Activated T-cell treated with anti-CD3 and anti-CD28 coated beads, Interleukin-2, amount 50 U/mL, for 24 hours (primary cell): ENCODE measurements at places on chromosomes 16 and 17.

DNA sequence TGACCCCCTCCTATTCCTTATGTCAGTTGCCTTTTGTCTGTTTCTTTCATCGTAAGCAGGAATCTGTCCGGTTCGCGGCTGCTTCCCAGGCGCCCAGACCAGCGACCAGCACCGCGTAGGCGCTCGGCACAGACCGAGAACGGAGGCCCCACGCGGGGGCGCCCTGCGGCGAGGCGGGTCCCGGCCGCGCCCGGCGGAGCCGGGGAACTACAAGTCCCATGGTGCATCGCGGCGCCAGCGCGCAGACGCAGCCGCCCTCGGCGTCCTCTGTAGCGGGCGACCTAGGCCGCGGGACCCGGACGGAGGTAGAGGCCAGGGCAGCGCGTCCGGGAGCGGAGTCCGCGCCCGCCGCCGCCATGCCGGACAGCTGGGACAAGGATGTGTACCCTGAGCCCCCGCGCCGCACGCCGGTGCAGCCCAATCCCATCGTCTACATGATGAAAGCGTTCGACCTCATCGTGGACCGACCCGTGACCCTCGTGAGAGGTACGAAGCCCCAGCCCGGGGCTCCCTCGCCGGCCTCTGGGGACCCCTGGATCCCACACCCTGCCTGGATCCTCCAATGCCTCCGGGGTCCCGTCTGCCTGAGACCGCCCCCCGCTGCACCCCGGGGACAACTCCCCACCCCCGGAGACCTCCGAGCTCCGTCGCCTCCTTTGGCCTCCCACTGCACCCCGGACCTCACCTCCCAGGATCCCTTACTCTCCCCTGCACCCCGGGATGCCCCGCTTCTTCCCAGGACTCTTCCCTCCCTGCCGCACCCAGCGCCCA is at the start of gene NDUFB10:
NDUFB10 (plus strand) TSS at position 270 of the 771 bp plus-strand sequence; CDS start at position 357, 87 bp downstream.
- peak; percentile 96 for DNase-seq

DNA sequence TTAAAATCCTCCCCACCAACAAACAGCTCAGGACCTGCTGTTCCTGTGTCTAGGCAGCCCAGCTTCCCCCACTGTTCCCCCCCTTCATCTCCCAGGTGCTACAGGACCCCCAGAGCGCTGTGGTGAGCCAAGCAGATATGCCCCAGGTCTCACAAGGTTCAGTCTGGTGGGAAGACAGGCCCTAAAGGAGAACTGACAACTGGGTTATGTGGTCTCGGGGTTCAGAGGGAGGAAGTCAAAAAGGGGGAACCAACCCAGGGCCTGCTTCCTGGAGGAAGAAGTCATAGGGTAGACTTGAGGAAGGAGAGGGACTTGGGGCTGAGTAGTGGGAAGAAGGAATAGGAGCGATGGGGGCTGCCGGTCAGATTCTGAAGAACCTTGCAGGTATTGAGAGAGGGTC is 2.6 kb downstream of the RIPOR1 start:
- no peak for DNase-seq

DNA sequence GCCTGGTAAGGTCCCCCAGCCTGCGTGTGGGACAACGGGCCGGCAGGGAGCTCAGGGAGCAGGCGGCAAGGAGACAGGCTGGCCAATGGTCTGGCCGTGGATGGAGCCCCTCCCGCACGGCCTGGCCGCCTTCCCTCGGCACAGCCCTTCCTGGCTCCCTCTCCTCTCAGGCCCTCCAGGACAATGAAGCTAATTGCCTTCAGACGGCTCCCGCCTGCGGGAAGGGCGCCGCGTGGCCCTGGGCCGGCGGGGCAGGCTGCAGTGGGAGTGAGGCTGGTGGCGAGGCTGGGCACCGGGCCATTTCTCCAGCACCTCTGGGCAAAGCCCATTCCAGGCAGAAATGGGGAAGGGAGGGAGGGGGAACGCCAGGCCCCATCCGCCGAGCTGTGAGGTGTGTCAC is 50.9 kb downstream of the ENGASE start:
- DNase-seq, result no peak

- DNase-seq, result peak; percentile 81
These were observed 2.9 kb downstream of the RNASEK start for GRCh38 chr17:7014995-7015958.

DNA sequence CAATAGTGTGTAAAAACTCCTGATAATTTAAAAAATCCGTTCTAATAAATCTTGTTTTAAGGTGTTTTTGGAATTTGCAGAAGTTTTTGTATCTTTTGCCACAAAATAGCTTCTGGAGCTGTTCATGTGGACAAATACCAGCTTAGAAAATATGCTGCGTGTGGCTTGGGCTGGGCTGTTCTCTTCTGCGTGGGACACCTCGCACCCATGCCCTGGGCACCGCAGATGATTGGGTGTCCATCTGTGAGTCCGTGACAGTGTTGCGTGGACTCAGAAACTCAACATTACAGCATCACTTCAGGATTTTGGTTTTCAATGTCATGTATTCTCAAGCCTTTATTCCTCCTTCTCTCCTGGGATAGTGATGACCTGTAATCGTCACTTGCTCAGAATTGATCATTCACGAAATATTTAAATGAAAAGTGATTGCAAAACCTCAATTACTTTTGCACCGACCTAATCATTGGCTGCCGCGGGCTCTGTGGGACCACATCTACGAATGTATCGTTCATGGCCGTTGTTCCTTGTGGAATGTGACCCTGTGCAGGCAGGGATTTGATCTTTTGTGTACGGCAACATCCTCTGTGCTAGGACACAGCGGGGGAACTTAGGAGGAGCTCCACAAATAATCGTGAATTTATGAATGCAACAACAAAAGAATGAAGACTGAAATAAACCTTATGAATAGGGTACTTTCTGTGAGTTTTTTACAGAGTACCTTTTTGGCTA is 210.3 kb upstream of the FOXF1 start:
- DNase-seq, result no peak

GRCh38 chr16:75821117-75821516 is 94.8 kb upstream of the CPHXL start:
- DNase-seq, result no peak

DNA sequence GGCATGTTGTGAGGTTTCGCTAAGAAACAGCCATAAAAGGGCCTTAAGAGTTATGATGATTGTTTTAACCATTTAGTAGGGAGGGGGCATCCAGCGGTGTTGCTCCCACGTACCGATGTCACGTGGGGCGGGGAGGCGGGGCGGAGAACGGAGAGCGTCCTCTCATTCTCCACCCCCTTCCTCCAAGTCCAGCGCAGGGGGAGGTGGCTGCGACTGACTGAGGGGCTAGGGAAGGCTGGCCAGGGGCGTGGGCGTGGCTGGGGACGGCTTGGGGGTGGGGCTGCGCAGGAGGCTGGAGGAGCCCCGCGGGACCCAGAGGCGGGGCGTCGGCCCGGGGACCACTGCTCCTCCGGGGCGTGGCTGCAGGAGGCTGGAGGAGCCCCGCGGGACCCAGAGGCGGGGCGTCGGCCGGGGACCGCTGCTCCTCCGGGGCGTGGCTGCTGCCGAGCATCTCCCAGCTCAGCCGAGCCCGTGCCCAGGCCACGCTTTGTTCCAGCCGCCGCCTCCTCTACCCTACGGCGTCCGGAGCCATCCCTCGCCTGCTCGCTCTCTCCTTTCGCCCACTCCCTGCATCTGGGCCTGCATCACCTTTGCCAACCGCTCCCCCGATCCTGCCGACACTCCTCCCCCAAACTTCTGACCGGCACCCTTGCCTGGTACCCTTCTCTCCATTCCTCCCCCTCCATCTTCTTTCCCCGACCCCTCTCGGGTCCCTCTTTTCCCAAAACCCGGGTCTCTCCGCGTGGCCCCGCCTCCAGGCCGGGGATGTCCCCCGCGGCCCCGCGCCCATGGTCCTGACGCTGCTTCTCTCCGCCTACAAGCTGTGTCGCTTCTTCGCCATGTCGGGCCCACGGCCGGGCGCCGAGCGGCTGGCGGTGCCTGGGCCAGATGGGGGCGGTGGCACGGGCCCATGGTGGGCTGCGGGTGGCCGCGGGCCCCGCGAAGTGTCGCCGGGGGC is at the start of gene SARM1:
SARM1 (plus strand) TSS at position 450 of the 958 bp plus-strand sequence; CDS start at position 789, 339 bp downstream.
- peak; percentile 91 for DNase-seq

GRCh38 chr16:48479329-48479728 is 94.1 kb upstream of the SIAH1 start:
- no peak for DNase-seq

DNA sequence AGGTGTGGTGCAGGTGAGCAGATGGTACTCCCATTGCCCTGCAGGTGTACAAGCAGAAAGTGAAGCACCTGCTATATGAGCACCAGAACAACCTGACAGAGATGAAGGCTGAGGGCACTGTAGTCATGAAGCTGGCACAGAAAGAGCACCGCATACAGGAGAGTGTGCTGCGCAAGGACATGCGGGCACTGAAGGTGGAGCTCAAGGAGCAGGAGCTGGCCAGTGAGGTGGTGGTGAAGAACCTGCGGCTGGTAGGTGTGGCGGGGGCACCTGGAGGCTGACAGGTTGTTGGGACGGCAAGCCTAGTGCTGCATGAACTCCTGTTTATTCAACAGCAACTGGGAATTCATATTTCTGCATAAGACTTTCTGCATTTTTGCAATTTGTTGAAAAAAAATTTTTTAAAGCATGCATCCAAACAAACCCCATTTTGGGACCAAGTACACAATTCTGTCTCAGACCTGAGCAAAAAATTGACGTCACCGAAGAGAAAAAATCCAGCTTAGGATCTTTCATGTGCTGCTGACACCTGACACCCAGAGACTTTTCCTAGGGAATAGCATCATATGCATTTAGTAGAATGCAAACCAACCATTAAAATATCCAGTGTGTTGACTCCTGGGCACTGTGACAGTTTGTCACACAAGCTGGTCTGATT is 13.5 kb upstream of the DBNDD1 start:
- no peak for DNase-seq

- no peak for DNase-seq
These were observed 34.9 kb downstream of the CD300LF start for GRCh38 chr17:74677558-74678466.

GRCh38 chr17:78653382-78653781 is 76.2 kb upstream of the DNAH17 start:
- DNase-seq, result no peak

DNA sequence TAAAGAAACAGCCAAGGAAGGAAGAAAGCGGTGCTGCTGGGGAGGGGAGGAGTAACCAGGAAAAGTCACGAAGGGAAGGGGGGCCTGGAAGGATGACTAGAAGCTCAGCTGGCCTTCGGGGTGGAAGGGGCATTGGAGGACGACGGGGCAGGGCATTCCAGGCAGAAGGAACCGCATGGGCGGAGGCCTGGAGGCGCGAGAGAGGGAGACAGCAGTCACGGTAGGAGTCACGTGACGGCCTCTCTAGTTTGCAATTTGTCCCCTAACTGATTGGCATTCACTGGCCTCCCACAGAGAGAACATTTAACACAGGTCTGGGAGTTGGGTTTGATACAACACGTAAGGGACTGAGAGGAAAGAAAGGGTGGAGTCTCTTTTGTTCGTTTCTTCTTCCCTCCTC is 63.9 kb downstream of the RTN4RL1 start:
- no peak for DNase-seq

DNA sequence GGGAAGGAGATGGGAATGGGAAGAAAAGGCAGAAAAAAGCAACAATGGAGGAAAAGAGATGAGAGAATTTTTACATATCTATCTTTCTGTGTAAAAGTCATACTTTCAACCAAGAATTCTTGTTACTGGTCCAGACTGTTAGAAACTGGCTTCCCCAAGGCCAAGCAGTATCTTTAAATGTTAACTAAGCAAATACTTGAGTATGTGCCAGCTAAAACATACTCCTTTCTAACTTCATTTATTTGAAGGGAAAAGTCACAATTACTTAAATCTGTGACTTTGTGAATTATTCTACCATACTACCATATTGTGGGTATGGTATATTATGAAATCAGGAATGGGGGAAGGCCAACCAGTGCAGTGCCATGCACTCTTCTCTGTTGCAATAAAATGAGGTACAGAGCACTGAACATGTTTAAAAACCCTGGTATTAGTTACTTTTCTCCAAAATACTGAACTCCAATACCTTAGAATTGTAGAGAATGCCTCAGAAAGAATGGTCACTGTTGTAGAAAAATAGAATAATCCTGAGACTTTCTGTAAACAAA is 92.3 kb upstream of the C17orf78 start:
- no peak for DNase-seq
